ENCODE measurements at places on chromosomes 5 and 9.
A peak's percentile ranks its signal among the peaks of the same experiment; 100 is the strongest.

DNA sequence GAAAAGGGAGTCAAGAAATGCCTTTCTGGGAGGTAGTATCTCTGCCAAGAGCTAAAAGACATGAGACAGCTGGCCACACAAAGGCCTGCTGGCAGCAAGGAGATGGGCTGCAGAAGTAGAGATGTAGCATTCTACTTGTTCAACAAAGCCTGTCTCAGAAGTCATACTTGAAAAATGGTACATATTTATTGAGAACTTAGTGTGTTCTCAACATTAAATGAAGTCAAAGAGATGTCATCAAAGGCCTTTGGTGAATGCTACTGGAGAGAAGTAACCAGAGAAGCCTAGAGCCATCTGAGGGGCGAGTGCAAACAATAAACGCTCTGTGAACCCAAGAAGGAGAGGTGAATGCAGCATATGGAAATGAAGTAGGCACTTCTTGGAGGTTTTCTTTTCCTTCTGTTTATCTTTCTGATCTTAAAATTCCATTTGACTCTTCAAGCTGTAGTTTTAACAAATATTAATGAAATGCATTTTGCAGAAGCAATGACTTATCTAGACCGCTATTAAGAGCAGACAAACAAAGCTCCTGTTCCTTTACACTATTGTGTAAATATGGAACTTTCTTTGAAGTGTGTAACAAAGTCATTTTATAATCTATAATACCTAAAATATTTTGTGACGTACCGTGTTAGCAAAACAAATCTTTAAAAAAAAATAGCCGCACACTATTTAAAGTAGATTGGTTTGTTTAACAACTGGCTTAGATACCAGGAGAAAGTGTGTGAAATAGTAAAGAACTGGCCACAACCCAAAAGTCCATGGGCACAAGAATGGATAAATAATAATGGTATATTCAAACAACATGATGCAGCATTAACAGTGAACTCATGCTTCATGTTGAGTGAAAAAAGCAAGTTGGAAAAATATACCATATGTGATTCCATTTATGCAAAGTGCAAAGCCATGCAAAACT is 70.2 kb downstream of the ZNF608 start:
- DNase-seq = no peak

DNA sequence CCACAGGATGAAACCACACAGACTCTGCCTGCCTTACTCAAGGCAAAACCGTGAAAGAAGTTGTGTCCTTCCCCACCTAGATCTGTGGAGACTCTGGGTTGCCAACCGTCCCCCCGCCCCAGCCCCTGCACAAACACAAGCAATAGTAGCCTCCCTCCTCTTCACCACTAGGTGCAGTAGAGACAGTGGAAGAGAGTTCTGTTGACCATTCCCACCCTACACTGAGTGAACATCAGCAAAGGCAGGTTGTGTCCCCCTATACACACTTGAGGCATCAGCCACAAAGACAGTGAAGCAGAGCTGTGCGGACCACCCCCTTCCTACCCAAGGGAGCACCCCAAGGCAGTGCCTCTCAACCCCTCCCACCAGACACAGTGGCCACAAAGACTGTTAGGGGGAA is 223.7 kb upstream of the NFIL3 start:
- no peak for DNase-seq

DNA sequence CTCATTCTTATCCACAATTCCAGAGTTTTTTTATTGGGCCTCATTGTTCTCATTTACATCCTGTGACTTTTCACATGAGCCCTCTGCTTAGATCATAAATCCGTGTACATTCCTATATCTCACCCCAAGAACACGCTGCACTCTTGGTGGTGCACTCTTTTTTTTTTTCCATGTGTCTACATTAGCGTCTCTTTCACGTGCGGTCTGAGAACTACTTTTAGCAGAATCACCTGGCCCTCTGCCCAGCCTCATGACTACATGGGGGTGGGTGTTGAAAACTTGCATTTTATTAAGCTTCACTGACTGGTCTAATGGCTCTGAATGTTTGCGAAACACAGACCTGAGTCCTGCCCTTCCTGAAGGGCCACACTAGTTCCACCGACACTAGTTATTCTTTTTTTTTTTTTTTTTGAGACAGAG is 18.6 kb downstream of the C9orf57 start:
- peak; percentile 37 for DNase-seq

DNA sequence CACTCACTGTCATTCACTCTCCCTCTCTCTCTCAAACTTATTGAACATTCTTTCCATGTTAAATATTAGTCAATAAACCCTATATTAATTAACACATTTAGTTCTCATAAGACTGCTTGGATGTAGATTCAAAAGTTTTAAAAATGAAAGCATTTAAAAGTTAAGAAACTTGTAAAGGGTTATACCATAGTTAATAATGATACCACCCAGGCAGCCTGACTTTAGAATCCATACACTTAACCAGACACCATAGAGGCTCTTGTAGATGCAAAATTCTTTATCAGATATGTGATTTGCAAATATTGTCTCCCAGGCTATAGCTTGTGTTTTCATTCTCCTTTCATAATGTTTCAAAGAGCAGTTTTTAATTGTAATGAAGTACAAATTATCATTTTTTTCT is 335.8 kb upstream of the ACTBL2 start:
- DNase-seq = no peak

DNA sequence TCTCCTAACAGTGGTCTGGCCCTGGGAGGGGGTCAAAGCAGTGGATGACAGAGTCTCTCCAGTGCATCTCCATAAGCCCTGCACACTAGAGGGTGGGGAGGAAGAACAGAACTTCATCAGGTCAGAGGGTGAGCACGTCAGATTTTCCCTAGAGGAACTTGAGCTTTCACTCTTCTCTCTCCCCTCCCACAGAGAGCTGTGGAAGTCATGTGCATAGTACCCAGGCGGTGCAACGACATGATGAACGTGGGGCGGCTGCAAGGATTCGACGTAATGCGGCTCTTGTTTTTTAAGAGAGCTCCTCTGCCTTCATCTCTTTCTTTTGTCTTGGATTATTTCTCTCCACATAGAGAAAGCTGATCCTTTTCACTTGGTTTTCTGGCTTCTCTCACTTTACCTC is 100.2 kb upstream of the OTULINL start:
- no peak for DNase-seq

DNA sequence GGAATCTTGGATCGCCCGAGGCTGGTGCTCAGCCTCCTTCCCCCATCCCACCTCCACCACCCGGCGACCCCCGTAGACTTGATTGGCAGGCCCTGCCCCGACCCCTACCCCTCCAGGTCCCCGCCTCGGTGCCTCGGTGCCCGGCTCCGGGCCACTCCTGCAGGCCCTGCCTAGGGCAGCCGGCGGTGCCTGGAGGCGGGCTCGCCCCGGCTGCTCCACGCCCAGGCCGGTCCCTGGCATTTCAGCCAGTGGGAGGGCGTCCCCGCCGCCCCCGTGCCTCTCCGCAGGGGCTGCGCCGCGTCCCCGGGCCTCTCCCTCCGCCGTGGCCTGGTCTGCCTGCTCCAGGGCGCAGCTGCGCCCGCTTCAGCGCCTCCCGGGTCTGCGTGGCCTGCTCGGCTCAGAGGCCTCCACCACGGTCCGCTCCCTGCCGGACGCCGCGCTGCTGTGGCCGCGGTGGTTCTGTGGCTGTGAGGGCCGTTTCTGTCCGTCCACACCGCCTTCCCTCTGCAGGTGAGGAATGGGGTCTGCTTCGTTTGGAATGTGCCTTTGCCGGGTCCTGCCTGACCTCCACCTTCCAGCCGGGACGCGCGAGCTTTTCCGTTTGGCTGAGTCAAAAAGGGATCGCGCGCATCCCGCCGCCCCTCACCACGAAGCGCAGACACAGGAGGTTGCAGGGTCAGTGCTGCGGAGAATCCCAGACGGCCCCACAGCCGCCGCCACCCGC is 48.3 kb upstream of the IRX4 start:
- DNase-seq = no peak

DNA sequence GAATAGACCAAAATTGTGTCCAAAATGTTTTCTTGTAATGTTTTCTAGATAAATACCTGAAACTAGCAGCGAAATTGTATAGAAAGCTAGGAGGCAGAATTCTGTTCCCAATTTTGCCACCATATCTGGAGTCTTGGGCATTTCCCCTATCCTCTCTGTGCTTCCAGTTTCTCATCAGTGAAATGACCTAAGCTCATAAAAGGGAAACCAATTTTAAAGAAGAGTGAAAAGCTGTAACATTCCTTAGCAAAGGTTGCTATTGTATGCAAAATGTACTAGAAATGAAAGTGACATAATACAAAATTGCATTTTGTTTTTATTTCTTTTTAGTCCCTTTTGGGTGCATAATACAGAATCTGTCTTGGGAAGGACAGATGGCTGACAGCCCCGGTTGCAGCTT is 36.8 kb upstream of the CAST start:
- DNase-seq = no peak

GRCh38 chr9:69745716-69746437 is 13.9 kb downstream of the PTAR1 start:
- DNase-seq = no peak

GRCh38 chr5:90344689-90345088 is 64.9 kb downstream of the CETN3 start:
- no peak for DNase-seq

DNA sequence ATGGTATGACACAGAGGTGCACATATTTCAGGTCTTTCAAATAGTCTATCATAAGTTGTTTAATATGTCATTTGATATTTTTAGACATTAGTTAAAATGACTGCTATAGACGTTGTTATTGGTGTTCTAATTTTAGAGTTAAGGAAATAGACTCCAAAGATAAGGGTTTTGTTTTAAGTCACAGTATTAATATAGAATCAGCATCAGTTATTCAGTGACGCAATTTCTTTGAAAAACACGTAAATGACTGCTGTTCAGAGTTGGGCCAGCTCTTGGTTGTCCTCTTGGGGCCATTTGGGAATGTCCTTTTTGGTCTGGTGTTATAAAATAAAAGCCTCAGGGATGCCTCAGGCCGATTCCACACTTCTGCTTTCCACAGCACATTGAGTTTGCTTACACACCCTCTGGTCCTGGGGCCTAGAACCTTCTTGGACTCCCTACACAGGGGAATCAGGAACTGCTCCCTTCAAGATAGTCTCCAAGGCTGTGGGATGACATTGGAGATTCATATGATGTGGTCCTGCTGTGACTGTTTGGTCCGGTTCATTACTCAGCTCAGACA is 14.3 kb downstream of the OTULIN start:
- DNase-seq = no peak

- DNase-seq = peak; percentile 17
Measured at GRCh38 chr5:611731-612486, at the start of gene CEP72. Gene CEP72 (plus strand): TSS chr5:612340. CDS start chr5:612362, 22 bp downstream.

GRCh38 chr5:167479779-167480178 is 811.7 kb upstream of the WWC1 start:
- DNase-seq = peak; percentile 25

DNA sequence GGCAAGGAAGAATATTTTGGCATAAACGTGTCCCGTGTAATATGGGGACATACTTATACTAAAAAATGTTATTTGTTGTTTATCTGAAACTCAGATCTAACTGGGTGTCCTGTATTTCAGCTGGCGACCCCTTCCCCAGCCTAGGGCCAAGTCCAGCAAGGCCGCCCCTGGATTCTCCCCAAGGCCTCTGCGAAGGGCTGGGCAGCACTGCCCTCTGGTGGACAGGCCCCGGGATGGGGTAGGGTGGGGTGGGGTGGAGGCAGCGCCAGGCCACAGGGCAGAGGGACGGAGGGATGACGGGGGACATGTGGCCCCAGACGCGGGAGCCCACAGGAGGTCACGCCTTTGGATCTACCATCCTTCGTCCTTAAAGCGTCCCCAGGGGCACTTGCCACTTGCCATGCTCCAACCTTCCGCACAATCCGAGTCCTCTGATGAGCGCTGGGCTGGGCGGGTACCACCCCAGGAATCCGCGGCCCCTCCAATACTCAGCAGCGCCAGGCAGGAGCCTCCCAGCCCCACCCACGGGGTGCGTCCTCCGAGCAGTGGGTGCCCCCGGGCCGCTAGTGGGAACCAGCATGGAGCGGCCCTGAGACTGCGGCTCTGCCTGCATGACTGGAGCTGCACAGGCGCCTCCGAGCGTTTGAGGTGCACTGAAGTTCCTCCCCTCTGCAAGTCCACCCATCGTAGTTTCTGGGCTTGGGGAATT is 7.1 kb upstream of the AGPAT2 start:
- DNase-seq = no peak

GRCh38 chr5:127562252-127562651 is 44.8 kb downstream of the PRRC1 start:
- no peak for DNase-seq
